Stimulated activated CD8-positive, alpha-beta memory T cell treated with anti-CD3 and anti-CD28 coated beads, Interleukin-15, amount 100 ng/mL, for 4 hours (primary cell): ENCODE measurements at places on chromosomes 13 and 19.

DNA sequence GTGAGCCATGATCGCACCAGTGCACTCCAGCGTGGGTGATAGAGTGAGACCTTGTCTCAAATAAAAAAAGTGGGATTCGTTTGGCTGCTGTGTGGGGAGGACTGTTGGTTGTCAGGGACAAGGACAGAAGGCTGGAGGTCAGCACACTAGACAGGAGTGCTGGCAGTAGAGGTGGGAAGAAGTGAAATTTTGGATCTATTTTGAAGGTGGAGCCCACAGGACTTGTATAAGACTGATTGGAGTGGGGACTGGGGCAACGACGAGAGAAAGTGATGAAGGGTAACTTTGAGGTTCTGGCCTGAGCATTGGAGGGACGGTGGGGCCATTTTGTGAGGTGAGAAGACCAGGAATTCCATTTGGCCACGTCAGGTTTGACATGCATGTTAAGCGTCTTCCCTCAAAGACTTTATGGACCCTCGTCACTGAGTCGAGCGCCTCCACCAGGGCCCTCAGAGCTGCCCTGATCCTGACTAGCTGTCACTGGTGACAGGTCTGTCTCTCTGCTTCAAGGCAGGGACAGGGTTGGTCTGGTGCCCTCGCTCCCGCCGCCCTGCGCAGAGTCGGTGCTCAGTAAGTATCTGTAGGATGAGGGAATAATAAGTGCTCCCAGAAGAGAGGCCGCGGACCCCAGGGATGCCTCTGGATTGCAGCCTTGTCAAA is 673 bp downstream of the CTU1 start:
- no peak for DNase-seq

- no peak for DNase-seq
Measured at GRCh38 chr19:37304190-37304883, 66.6 kb upstream of the ZNF527 start.

DNA sequence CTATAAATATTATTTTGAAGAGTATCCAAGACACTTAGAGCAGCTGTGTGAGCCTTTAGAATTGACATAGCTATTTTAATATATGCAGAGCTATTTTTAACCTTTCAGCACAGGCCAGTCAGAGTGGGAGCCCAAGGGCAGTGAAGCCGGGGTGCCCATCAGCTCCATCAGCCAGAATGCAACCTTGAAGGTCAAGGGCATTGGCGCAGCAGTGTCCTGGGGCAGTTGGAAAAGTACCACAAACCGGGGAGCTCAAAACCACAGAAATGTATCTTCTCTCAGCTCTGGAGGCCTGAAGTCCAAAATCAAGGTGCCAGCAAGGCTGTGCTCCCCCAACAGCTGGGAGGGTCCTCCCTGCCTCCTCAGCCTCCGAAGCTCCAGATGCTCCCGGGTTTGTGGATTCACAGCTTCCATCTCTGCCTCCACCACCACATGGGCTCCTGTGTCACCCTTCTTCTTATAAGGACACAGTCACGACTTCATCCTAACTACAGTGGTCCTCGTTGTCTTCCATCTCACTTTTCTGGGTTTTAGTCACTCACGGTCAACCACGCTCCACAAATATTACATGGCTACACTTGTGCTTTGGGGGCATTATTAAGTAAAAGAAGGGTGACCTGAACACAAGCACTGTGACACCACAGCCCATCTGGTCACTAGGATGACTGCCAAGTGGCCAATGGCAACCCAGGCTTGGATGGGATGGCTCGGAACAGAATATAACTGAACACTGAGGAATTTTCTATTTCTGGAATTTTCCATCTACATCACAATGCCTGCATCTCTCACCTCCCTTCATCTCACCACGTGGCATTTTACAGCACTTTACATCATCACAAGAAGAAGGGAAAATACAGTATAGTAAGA is 15.9 kb upstream of the GAS6 start:
- DNase-seq: no peak

DNA sequence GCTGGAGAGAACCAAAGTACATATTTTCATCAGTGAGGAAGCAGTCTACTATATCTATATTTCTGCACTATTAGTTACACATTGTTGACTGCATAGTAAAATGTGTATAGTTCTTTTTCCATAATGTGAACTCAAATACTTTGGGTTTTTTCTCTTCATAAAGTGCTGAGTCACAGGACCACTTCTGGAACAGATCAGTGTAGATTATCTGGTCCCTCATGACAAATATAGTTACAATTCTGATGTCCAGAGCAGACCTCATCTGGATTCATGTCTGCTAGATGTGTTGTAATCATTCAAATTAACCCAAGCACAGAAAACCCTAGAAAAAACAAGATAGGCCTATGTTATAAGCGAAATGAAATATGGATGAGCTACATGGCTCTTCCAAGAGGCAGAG is 171.4 kb downstream of the SUCLA2 start:
- no peak for DNase-seq

- no peak for DNase-seq
Measured at GRCh38 chr19:12868540-12869112, 12.6 kb downstream of the DNASE2 start.

DNA sequence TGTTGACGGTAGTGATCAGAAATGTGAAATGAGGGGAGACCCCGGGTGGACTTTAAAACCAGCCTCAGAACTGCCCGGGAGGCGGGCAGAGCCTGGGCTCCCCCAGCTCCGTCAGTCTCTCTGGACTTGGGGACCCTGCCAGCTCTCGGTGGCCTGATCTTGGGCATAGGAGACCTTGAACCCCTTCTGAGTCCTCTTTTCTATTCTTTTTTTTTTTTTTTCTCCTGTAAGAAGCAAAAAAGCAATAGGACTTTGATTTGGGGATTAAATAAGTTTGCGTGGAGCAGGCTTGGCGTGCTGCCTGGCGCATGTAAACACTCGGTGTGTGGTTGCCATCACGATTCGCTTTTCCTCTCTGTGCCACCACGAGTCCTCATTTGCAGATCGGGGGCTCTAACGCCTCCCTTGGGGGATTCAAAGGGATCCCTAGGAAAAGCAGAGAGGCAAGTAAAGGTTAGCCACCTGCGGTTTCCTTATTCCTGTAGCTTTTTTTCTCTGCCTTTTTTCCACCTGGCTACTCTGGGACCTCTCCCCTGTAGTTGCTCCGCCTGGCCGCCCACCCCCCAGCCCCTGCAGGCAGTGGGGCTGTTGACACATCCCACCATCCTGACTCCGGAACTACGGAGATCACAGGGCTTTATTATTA is 1.3 kb downstream of the SAFB start:
- no peak for DNase-seq

DNA sequence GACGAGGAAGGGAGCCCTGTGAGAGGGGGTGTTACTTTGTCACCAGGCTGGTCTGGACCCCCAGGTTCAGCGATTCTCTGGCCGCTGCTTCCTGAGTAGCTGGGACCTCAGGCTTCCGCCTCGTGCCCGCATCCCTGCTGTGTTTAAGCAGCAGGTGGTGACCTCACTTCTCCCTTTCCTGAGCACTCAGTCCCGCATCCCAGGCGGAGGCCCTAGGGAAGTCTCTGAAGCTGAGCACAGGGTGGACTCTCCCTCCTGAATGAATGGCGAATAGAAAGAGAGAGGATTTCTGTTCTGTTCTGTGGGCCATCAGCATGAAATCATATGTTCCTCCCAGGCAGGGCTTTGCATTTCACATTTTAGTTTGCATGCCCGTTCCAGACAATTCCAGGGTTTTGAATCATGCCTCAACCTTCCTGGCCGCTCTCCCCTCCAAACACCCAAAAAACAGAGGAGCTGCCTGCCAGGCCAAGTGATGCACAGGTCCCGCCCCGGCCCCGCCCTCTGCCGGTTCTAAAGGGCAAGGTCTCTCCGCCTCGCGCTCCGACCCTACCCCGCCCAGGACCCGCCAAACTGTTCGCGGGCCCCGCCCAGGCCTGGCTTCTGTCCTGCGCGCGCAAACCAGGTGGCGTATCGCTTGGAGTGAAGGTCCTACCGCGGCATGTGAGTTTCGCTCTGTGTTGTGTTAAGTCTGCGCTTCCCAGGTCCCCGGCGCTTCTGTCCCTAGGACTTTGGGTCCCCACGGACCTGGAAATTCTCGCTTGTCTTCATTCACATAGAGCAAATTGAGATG is 35.1 kb upstream of the ZNF808 start:
- DNase-seq: no peak

- no peak for DNase-seq
Measured at GRCh38 chr19:15197275-15197941, 3.4 kb downstream of the NOTCH3 start.

GRCh38 chr13:36089130-36089647 is 42.0 kb downstream of the DCLK1 start:
- no peak for DNase-seq

GRCh38 chr13:91762957-91763356 is 364.5 kb downstream of the GPC5 start:
- DNase-seq: no peak

- DNase-seq: no peak
Measured at GRCh38 chr19:12873891-12874745, 7.1 kb downstream of the DNASE2 start.

- DNase-seq: no peak
Measured at GRCh38 chr19:17543986-17544385, 11.5 kb upstream of the COLGALT1 start.

DNA sequence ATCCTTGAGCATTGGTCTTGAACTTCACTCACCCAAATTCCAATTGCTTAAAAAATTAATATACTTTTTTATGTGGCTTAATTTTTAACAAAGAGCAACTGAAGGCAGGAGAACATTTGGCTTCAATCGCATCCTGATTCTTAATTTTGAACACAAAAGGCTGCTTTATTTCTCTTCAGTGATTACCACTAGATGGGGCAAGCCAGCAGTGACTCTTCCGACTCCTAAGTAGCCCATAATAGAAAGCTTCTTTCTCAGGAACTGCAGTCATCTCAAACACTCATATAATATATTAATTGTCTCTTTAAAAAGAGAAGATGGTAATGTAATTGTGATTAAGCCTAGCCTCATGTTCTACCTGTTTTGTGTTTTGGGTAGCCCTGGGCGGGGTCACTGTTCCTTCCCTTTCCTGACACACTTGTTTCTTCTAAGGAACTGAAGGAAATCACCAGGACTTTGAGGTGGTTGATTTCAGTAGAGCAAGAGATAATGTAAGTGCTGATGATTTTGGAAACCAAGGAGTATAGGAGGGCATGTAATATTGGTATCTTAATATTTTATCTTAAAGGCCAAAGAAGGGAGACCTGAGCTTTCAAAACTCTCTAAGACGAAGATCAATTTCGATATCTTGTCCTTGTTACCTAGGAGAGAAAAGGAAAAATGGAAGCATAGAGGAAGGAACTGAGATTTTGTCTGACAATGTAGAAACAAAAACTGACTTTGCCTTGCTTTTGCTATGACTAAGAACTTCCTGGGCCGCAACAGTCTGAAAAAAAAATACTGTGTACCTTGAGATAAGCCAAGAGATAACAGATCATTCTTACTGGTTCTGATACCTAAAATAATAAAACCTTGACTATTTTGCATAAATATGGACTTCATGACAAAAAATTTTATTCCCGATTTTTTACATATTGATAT is 73.1 kb downstream of the TNFSF13B start:
- no peak for DNase-seq

GRCh38 chr13:55583953-55584593 is 1556.6 kb upstream of the PRR20A start:
- DNase-seq: no peak

DNA sequence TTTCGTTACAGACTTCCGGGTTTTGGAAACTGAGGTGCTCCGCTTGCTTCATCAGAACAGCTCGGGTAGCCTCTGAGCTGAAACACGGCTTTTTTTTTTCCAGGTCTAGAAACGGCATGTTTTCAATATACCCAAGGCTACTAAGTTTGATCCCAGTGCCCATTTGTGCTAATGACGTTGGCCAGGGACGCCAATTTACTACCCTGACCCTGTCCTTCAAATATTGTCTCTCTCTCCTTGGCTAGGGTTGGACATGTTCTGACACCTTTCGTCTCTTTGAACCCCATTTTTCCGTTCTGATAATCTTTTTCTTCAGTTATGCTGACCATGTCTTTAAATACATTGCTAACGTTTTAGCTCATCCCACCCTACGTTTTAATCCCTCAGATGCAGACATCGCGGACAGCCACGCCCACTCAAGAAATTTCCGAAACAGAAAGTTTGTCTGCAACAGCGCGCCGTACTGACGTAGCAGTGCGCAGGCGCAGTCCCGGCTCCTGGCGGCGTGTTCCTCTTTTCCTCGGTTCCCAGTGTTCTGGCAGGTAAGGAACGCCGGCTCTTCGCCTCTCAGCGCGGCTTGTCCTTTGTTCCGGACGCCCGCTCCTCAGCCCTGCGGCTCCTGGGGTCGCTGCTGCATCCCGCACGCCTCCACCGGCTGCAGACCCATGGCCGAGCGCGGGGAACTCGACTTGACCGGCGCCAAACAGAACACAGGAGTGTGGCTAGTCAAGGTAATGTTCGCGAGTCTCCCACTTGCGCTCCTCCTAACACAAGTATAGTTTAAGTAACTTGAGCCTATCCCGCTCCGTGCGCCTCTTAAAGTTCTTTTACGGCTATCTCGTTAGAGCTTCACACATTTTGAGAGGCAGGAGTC is at the start of gene GTF2F2:
TSS of gene GTF2F2 (plus strand) at position 520 of the 874 bp plus-strand sequence. CDS start at position 666, 146 bp downstream.
- peak; percentile 74 for DNase-seq
